ENCODE measurements at places on chromosomes 3 and 15.

- DNase-seq, result no peak
Observed at GRCh38 chr3:162892921-162893793, 1396.5 kb downstream of the OTOL1 start.

GRCh38 chr15:69627548-69628158 lies 175.0 kb downstream of the RPLP1 start:
- no peak for DNase-seq

- no peak for DNase-seq
Observed at GRCh38 chr3:120280566-120280965, 4.5 kb downstream of the GPR156 start.

- no peak for DNase-seq
Observed at GRCh38 chr3:60746695-60747416, 504.4 kb downstream of the FHIT start.

Data from RKO (cell line).